ENCODE measurements at places on chromosomes 13 and 19. TPM values are rescaled to one million over a fixed set of nuclear protein-coding genes. Genes with fewer than 3 reads are reported as not detected.

KLK14 gene
- not detected for total RNA-seq

ZNF665 gene
- 3.0 TPM for total RNA-seq

NLRP13 gene
- total RNA-seq, result not detected

ZNF600 gene
- total RNA-seq, result 3.9 TPM

CCDC194 gene
- total RNA-seq, result not detected

ELSPBP1 gene
- total RNA-seq, result not detected

FXYD3 gene
- not detected for total RNA-seq

MAB21L1 gene
- total RNA-seq, result 0.83 TPM

SGTA gene
- 17.4 TPM for total RNA-seq

CYP2A7 gene
- total RNA-seq, result not detected

MEDAG gene
- total RNA-seq, result 0.36 TPM

RNF6 gene
- 51.1 TPM for total RNA-seq

ZNF625 gene
- 16.7 TPM for total RNA-seq

KLF2 gene
- 3.3 TPM for total RNA-seq

PEG3 gene
- total RNA-seq, result not detected

ZSCAN4 gene
- total RNA-seq, result not detected

RASA3 gene
- total RNA-seq, result 21.0 TPM

GNG7 gene
- total RNA-seq, result under 0.01 TPM

RPS28 gene
- 104 TPM for total RNA-seq

KASH5 gene
- total RNA-seq, result not detected

SCN1B gene
- total RNA-seq, result 2.0 TPM

NLRP9 gene
- total RNA-seq, result not detected

RASIP1 gene
- 0.18 TPM for total RNA-seq

EPS8L1 gene
- 0.90 TPM for total RNA-seq

ZNF208 gene
- total RNA-seq, result not detected

ZNF709 gene
- total RNA-seq, result 4.2 TPM

Data from IMR-90 (cell line).